Omental fat pad (tissue), 4 donors: ENCODE measurements at places on chromosomes 6 and 20. TPM values are rescaled to one million over a fixed set of nuclear protein-coding genes. Genes with fewer than 3 reads are reported as not detected.

- DNase-seq = no peak
Measured at GRCh38 chr20:41179961-41180360, 42.6 kb downstream of the PLCG1 start.

SRMS gene
- not detected for total RNA-seq

DNA sequence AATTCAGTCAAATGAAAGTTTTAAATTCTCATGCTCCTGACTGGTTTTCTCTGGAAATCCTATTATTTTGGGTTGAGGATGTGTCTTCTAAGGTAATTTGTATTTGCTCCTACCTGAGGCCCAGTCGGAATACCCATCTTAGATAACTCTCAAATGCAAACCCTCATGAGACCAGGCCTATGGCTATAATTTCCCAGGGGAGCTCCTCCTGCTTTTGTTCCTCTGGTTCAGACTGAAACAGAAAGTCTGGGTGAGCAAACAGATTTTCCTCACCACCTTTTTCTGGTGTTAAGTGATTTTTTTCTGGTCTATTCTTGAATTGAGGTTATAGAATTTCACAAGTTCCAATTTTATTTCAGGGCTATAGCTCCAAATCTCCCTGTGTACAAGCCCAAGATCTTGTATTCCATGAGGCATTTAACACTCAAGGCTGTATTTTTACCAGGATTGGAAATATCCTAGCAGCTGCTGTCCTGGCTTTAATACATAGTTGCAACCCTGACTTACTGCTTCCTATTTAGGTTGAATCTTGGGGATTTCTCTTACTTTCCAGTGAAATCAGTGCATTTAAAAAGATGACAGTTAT lies 169.1 kb upstream of the PTCHD4 start:
- no peak for DNase-seq

DNA sequence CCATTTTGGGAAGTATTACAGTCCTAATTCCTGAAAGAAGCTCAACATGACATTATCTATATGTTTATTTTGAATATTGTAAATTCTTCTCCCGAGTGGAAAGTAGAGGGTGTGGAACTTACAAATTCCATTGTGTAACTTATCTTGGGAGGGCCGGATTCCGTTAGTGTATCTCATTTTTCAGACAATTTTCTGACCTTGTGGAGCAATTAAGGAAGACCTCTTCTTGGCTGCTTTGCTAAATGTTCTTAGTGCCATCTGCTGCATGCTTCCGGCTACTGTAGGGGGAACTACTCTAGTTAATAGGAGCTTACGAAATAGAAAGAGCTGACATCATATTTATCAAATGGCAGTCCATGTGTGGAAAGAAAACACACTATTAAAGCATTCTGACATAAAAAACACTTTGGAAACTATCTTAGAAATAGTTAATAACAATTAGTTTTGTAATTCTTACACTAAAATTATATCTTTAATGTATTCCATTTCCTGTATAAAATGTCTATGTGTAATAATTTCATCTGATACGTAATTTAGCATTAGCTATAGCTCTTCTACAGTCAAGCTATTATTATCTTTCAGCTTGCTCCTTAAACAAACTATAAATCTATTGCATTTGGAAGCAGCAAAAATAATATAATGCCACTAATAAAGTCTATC lies 41.5 kb upstream of the KCNQ5 start:
- DNase-seq = no peak

- no peak for DNase-seq
Measured at GRCh38 chr20:42985628-42986027, 204.1 kb downstream of the PTPRT start.

GRCh38 chr20:53767206-53767930 lies 173.7 kb upstream of the ZNF217 start:
- DNase-seq = no peak

GRCh38 chr6:124947971-124948451 lies 14.2 kb upstream of the RNF217 start:
- DNase-seq = no peak

GRCh38 chr20:49481116-49481515 lies 1.4 kb downstream of the KCNB1 start:
- DNase-seq = no peak

KCNB1 gene
- 15.0 TPM for total RNA-seq

DNA sequence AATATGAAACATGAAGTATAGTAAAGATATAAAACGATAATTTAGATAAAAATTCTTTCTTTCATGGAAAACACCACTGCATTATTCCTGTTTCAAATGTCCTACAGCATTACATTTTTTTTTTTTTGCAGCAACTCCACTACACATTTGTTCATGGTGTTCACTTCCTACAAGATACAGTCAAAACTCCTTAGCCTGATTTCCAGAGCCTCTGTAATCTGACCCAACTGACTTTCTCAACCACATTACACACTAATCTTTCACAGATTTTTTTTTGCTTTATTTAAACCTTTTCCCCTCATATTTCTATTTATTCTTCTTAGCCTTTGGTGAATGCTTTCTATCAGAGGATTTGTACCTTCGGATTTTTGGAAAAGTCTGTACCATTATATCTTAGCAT lies 176.5 kb upstream of the PDE7B start:
- DNase-seq = no peak

DNA sequence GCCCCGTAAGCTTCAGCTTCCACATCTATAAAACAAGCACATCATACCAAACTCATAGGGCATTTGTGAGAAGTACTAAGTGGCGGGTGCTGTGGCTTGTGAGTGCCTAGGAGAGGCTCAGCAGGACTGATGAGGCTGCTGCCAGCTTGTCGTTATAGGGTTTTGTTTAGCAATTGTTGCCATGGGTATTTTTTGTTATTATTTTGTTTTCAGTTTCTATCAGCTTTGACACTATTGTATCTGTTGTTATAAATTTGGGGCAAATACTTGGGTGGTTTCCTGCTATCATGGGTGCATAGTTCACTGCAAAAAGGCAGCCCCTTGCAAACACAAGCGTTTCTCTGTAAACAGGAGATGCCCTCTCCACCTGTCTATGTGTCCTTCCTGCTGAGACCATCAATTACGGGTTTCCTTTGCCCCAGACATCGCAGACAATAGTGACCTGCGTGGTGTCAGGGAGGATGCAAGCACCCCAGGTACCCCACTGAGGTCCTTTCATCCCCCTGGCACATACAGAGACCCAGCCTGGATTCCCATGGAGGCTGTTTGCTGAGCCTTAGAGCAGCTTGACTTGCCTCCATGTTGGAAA lies 3.1 kb upstream of the CCDC167 start:
- DNase-seq = no peak

GRCh38 chr6:8277769-8278168 lies 157.6 kb downstream of the SLC35B3 start:
- no peak for DNase-seq

DNA sequence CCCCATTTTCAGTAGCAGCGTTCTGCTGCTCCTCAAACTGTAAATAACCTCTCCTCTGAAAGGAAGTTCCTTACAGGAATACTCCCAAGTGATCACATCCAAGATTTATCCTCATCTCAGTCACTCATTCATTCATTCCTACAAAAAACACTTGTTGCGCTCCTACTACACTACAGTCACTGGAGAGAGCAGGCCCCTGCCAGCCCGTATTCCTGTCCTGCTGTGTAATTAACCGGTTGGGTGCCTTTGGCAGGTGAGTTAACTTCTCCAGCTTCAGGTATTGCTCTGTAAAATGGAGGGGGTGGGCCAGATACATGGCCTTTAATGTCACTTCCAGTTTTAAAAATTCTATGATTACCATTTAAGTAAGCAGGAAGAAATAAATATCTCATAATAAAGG lies 15.0 kb upstream of the ZBTB24 start:
- no peak for DNase-seq

RSPH4A gene
- total RNA-seq = not detected

HRH3 gene
- not detected for total RNA-seq

GRCh38 chr6:151160929-151161757 lies 78.6 kb upstream of the AKAP12 start:
- no peak for DNase-seq

- peak; percentile 15 for DNase-seq
Measured at GRCh38 chr20:25271486-25272222, 23.8 kb downstream of the PYGB start.

DNA sequence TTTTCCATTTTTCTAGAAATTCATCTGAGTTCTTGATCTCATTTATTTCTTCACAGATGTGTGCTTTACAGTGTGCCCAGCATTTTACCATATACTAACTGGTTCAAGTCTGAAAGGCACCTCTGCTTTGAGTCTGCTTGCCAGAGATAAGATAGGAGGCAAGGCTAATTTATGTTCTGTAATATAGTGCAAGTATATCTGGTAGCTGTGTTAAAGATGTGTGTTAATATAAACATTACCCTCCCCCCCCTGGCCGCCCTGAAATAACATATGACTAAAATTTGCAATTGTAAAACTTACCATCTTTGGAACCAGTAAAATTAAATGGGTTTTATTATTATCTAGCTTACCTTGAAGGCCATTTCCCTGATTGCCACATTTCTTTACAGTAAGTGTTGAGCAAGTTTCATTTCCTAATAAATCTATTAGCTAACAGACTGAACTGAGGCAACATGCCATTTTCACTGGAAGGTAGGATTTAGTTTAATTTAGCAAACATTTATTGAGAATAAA lies 2.7 kb downstream of the FBXO9 start:
- DNase-seq = no peak

DNA sequence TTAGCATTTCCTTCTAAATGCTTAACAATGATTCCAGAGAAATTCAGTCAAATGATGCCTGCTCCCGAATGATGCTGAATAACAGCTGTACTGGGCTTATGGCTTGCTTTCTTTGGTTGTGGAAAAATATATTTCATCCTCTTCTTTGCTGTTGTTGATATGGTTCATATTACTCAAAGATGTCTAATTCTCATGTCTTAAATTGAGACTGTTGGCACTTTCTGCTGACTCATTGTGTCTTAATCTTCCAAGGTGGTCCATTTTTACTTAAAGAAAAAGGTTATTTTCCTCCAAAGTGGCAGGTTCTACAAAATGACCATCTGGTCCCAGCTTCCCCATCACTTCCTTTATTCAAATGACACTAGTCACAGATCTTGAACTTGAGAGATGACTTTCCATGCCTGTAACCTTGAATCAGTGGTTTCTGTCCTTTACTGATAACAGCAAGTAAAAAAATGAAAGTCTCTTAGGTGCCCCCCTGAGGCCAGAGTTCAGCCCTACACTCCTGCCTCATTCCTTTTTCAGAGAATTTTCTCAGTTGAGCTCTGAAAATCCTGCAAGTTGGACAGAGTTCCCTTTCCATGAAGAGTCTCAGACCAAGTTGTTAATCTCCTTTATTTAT lies 6.9 kb downstream of the SNAP25 start:
- no peak for DNase-seq

DNA sequence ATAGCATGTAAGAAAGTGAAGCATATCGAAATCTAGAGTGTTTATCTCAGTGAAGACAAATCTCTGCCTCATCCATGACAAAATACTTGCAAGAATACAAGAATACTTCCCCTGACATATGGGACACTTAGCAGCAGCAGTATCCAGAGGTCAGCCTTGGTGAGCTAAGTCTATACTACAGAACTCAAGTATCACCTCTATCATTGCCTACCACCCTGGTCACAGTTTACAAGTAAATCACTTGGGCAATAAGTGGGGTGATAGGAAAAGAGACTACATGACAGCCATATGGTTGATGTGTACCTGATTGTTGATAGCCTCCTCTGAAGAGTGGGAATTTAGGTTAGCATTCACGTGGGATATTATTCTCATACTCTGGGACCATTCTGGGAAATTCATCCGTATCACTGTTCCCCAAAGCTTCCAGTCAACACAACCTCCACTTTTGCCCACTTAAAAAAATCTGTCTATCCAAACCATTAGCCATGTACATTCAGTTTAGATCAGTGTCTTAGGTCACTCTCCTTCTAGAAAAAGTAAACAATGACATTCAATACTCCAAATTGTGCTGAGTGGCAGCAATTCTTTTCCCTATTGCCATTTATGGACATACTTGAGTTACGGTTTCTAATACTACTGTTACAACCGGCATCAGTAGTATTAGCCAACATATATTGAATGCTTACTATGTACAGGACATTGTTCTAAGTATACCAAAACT lies 118.2 kb upstream of the PRSS16 start:
- DNase-seq = no peak

GABRR1 gene
- total RNA-seq = not detected

DNA sequence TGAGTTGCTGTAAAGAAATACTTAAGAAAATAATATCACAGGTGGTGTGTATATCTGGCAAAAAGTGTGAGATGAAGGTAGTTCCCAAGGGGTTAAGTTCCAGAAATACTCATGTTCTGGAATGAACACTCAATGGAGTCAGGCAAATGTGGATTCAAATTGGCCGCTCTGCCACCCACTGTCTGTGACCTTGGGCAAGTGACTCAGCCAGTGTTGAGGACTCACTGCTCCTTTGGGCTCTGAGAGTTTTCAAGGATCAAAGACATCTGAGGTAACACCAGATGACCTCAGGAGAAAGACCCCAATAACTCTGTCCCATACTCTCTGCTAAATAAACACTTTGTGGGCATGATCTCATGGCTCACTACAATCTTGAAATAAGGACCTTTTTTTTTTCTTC lies 59.2 kb upstream of the EYA2 start:
- DNase-seq = no peak

- DNase-seq = no peak
Measured at GRCh38 chr20:18718129-18718528, 95.5 kb upstream of the SCP2D1 start.

CRYBG1 gene
- 24.3 TPM for total RNA-seq

DSTN gene
- total RNA-seq = 147 TPM

HTR1E gene
- not detected for total RNA-seq

TAF11 gene
- 23.6 TPM for total RNA-seq

DNA sequence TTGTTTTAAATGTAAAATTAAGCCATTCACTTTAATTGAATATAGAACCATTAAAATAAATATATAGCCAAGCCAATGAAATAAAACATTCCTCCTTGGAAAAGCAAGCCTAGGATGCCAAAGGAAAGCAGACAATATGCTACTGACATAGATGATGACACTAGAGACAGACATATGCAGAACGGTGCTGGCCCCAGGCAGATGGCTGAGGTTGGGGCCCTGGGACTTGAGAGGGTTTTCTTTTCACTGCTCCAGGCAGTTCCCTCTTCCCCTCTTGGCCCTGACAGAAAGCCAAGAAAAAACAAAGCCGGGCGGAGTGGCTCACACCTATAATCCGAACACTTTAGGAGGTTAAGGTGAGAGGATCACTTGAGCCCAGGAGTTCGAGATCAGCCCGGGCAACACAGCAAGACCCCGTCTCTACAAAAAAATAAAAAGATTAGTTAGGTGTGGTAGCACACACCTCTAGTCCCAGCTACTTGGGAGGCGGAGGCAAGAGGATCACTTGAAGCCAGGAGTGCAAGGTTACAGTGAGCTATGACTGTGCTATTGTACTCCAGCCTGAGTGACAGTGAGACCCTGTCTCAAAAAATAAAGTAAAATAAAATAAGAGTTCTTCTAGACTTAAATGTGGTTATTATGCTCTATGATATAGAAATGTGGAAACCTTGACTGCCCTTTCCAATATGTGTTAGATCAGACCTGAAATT lies 31.2 kb downstream of the FASTKD5 start:
- DNase-seq = no peak

DNA sequence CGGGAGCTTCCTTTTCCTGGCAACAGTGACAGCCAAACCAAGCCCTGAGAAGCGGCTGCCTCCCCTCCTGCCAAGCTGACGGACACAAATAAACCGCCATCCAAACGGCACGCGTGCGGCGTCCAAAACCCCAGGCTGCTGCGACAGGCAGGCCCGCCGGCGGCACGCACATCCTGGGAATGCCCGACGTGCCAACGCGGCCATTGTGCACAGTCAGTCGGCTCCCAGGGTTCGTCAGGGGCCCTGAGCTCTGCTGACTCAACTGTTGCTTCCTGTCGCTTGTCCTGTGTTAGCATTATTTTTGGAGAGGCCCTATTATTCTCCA lies 6.8 kb downstream of the JAG1 start:
- no peak for DNase-seq

- no peak for DNase-seq
Measured at GRCh38 chr6:73631849-73632248, 21.9 kb downstream of the SLC17A5 start.
